Prostate gland (tissue), 2 donors: ENCODE measurements at places on chromosomes 12 and 14. TPM values are rescaled to one million over a fixed set of nuclear protein-coding genes. Genes with fewer than 3 reads are reported as not detected.

GRCh38 chr12:90896164-90896563 is 58.8 kb downstream of the CCER1 start:
- H3K36me3 ChIP-seq = no peaks in the 10 kb centered on the region
- DNase-seq = no peak
- H3K4me3 ChIP-seq = no peak overlapping the region
- no peaks in the 10 kb centered on the region for H3K27me3 ChIP-seq
- H3K4me1 ChIP-seq = no peaks in the 10 kb centered on the region
- H3K27ac ChIP-seq = no peak overlapping the region

- H3K27ac ChIP-seq = no peak overlapping the region
- H3K4me1 ChIP-seq = no peaks in the 10 kb centered on the region
- no peaks in the 10 kb centered on the region for H3K36me3 ChIP-seq
- no peak for DNase-seq
- no peaks in the 10 kb centered on the region for H3K27me3 ChIP-seq
Measured at GRCh38 chr14:59601056-59601455, 24.4 kb upstream of the CCDC175 start.

DNA sequence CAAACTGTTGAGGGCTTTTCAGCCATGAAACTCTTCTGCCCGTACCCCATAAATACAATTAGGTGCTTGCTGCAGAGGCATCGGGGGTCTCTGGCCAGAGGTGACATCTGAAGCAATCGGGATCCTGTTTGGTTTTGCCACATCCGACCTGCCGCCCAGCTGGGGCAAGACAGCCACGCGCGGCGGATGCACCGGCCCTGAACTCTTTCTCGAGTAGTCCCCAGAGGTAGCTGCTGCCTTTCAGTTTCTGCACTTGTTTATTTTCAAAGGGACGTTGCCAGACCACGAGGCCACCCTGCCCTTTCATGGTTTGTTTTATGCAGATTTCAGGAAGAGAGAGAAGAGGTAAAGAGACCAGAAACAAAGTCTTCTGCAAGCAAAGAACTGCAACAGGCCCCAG is 10.6 kb upstream of the MLXIP start:
- peaks cover 16% of the 10 kb centered on the region for H3K4me1 ChIP-seq
- H3K4me3 ChIP-seq = no peak overlapping the region
- no peaks in the 10 kb centered on the region for H3K27me3 ChIP-seq
- no peaks in the 10 kb centered on the region for H3K36me3 ChIP-seq
- DNase-seq = peak; percentile 38

GRCh38 chr12:79424109-79424721 is 266.5 kb downstream of the PAWR start:
- peak overlapping the region; percentile 43 for H3K27ac ChIP-seq
- H3K4me1 ChIP-seq = peaks cover 3% of the 10 kb centered on the region
- no peak overlapping the region for H3K4me3 ChIP-seq
- no peak for DNase-seq

- H3K4me3 ChIP-seq = no peak overlapping the region
- no peak overlapping the region for H3K27ac ChIP-seq
- no peaks in the 10 kb centered on the region for H3K27me3 ChIP-seq
- peaks cover 6% of the 10 kb centered on the region for H3K36me3 ChIP-seq
- DNase-seq = no peak
- no peaks in the 10 kb centered on the region for H3K4me1 ChIP-seq
Measured at GRCh38 chr12:57613427-57614109, 2.3 kb downstream of the ARHGEF25 start.

- no peak overlapping the region for H3K4me3 ChIP-seq
- H3K27me3 ChIP-seq = no peaks in the 10 kb centered on the region
- H3K27ac ChIP-seq = no peak overlapping the region
- H3K36me3 ChIP-seq = no peaks in the 10 kb centered on the region
- no peaks in the 10 kb centered on the region for H3K4me1 ChIP-seq
- DNase-seq = no peak
Measured at GRCh38 chr12:71546322-71546861, 106.8 kb downstream of the LGR5 start.

GRCh38 chr14:91284146-91284790 is 39.8 kb upstream of the GPR68 start:
- no peak overlapping the region for H3K4me3 ChIP-seq
- H3K4me1 ChIP-seq = no peaks in the 10 kb centered on the region
- no peak for DNase-seq
- H3K27ac ChIP-seq = no peak overlapping the region

DNA sequence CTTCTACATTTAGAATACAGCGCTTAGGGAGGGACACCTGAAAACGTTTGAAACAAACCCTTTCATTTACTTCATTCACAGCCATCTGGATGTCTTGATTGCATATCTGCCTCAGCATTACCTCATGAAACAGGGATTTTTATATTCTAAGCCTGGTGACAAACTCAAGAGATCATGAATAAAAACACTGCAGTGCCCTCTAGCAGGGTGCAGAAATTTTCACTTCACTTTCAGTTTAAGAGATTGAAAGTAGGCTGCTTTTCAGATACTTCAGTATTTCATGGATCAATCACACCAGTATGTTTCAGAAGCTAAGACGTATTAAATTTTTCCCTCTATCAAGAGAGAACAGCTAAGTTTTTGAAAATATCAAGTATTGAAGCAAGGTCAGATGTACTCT is 467.8 kb downstream of the MDGA2 start:
- no peaks in the 10 kb centered on the region for H3K36me3 ChIP-seq
- no peaks in the 10 kb centered on the region for H3K27me3 ChIP-seq
- H3K27ac ChIP-seq = no peak overlapping the region
- DNase-seq = no peak
- H3K4me1 ChIP-seq = no peaks in the 10 kb centered on the region
- no peak overlapping the region for H3K4me3 ChIP-seq

- no peak overlapping the region for H3K4me3 ChIP-seq
- no peak overlapping the region for H3K27ac ChIP-seq
- H3K36me3 ChIP-seq = no peaks in the 10 kb centered on the region
- no peaks in the 10 kb centered on the region for H3K27me3 ChIP-seq
- H3K4me1 ChIP-seq = no peaks in the 10 kb centered on the region
Measured at GRCh38 chr12:21301-22189, 45.0 kb upstream of the IQSEC3 start.

Gene PTPRO
- total RNA-seq = 0.55 TPM

Gene BCL7A
- 10.3 TPM for total RNA-seq

Gene NAV3
- total RNA-seq = 12.6 TPM

Gene PTCSC3
- total RNA-seq = not detected

Gene CPNE6
- 8.8 TPM for total RNA-seq

Gene MIA2
- 45.4 TPM for total RNA-seq
